HepG2 (cell line): ENCODE measurements at places on chromosomes 1 and 21. TPM values are rescaled to one million over a fixed set of nuclear protein-coding genes. Genes with fewer than 3 reads are reported as not detected.

DNA sequence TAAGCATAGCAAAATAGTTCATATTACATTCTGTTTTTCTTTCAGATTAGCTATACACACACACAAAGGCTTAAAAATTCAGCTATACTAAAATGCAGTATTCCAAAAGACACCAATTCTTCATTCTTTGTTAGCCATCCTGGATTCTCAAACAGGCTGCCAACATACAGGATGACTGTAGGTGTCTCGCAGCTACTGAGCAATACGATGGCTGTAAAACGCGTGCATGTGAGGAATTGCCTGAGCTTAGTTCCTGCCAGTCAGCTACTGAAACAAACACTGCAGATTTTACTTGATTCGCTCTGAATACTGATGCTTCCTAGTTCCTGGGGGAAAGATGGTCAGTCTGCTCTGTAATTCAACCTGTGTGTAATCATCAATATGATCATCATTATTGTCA is 24.7 kb upstream of the HMGN1 start:
- DNase-seq, result peak; percentile 62

The NCAM2 gene
- total RNA-seq, result not detected in 2 replicates

DNA sequence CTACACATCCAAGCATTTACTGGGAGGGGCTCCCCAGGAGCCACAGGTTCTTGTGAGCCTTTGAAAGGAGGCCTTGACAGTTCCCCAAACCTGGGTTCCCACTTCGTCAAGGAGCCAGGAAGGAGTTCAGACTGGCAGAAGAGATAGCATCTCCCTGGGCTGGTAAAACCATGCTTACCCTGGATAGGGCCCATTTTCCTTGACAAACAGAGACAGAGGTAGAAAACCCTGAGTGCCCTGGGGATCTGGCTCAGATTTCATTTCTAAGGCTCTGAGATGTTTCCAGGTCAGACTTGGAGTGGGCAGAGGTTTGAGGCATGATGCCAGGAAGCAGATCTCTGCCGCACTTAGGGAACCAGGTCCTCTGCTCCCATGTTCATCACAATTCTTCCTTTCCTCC is 2.7 kb downstream of the ETNK2 start:
- no peak for DNase-seq

- no peak for DNase-seq
Observed at GRCh38 chr1:232142403-232143314, 487.3 kb downstream of the SIPA1L2 start.

DNA sequence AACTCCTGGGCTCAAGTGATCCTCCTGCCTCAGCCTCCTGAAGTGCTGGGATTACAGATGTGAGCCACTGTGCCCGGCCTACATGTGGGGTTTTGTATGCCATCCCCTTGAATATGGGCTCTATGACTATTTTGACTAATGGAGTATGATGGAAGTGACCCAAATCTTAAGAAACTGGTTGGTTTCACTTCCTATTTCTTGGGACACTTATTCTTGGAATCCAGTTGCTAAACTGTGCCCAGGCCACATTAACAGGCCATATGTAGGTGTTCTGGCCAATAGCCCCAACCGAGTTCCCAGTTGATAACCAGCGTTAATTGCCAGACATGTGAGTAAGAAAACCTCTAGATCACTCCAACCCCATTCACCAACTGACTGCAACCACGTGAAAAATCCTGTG is 36.3 kb upstream of the CLIC4 start:
- DNase-seq, result no peak
